ENCODE measurements at places on chromosomes 13 and 19.
A peak's percentile ranks its signal among the peaks of the same experiment; 100 is the strongest.

- DNase-seq, result no peak
These were observed 2.1 kb downstream of the PCDH9 start for GRCh38 chr13:67228031-67228430.

- DNase-seq, result no peak
These were observed 17.4 kb upstream of the POMP start for GRCh38 chr13:28641600-28641926.

DNA sequence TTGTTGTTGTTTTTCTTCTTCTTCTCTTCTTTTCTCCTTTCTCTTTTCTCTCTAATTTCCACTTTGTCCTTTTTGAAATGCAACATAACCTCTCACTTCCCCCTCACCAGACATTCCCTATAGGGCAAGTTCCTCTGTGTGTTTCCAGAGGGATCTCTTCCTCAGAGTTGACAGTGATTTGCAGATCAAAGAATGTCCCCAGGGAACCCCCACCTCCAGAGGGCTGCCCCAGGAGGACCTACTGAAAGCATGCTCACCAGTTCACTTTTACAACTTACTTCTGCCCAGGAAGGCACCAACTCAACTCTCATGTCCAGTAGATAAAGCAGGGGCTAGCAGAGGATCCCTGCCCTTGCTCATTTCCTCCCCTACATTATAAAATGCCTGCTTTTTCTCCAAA is 1648.0 kb downstream of the PCDH9 start:
- DNase-seq, result no peak

DNA sequence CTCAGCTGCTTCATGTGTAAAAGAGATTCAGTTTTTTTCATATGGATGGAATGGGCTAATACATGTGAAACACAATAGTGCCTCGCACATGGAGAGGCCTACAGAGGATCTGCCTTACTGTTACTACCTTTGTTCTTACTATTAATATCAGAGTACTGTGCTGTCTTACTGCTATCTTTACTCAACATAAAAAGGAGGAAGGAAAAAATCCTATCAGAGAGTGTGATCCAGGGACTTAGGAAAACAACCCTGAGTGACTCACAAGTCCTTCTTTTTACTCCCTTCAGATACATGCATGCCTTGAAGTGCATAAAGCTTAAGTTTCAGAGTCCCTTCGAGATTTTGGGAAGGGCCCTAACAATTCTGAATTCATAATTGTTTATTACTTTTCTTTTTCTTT is 136.8 kb downstream of the TBC1D4 start:
- no peak for DNase-seq

DNA sequence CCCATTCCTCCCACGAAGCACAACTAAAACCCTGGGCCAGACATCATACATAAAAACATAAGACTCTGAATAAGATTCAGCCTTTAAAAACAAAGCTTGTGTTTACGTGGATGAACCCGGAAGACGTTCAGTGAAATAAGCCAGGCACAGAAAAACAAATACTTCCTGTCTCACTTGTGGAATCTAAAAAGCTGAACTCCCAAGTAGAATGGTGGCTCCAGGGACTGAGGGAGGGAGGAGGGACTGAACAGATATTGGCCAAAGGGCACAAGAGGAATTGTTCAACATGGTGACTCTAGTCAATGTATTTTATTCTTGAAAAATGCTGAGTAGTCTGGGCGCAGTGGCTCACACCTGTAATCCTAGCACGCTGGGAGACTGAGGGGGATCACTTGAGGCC is 35.7 kb upstream of the TPM4 start:
- no peak for DNase-seq

DNA sequence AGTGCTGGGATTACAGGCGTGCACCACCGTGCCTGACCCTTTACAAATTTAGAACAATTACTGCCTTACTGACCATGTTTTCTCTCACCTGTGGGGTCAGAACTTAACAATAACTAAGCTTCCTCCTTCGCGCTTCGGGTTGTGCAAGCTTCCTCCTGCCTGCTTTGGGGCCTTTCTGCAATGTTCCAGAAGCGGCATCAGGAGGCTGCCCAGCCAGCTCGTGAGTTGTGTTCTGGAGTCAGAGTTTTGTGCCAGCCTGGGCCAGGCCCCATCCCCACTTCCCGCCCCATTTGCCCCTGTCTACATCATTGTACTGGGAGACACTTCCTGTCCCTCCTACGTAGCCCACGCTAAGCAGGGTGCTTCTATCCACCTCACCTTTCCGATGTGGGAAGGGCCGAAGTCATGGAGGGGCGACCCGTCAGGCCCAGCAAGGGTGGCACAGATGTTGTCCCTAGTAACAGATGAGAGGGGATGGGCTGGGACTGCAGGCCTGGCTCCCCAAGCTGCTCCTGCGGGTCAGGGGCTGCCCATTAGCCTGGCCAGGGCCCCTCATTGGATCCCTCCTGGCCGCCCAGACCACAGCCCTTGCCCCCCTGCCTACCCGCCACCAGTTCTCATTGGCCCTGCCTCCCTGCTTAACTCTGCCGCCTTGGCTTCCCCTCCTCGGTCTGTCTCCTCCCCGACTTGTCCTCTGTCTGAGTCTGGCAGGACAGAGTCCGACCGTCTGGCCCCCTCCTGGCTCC is 13.4 kb downstream of the UHRF1 start:
- no peak for DNase-seq

DNA sequence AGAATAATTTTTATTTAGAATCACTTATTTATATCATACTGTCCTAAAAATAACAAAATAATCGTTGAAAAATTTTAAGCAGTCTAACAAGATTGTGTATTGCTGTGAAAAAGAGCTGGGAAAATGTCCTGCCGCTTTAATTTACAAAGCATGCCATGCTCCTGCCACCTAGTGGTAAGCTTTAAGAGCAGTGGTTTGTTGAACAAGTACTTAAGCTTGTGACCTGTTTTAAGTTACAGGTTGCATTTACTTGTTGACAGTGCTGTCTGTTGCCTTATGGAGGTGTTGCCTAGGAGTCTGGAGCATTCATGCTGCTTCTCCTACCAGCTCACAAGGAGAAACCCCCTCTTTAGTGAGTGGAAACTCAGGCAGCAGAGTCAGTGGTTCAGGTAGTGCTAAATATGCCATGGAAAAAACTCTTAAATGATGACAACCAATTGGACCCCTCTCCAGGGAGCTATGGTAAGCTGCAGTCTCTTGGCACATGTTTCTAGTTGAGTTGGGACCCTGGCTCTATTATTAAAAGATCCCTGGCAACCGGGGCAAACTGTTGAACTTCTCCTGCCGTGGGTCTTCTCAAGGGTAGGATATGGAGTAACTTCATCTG is 68.4 kb downstream of the SPATA13 start:
- DNase-seq, result peak; percentile 43

GRCh38 chr19:51462681-51463080 is 4.4 kb upstream of the SIGLEC8 start:
- DNase-seq, result no peak

DNA sequence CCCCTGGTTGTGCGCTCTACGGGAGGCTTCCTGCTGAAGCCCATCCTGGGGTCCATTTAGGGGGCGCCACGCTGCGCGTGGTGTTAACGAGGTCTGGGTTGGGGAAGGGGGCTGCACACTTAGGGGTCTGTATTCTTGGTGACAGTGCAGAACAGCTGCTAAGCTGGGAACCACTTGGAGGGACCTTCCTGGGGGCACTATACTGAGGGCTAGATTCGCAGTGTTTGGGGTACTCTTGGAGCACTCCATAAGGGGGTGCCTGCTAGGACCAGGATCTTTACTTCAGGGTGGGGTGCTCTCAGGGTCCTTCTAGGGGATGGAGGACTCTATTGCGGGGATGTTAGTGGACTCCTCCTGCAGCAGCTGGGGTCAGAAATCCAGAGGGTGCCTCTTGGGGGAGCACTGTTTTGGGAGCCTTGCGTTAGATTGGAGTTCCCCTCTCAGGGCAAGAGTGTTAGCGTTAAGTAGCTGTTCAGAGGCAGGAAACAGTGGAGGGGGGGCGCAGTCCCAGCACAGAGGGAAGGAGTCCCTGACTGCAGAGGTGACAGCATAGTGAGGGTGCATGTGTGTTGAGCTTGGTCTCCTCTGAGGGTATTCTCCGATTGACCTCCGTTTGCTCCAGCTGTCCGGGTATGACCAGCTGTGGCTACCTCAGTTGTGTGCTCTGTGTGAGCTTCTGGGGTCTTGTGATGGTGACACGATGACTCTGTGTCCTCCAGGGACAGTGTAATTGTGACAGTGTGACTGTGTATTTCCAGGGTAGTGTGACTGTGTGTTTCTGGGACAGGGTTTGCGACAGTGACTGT is 1.1 kb downstream of the PDE4A start:
- no peak for DNase-seq

GRCh38 chr13:108895220-108895704 is 265.9 kb downstream of the MYO16 start:
- no peak for DNase-seq

GRCh38 chr13:36917311-36917710 is 2.7 kb downstream of the SMAD9 start:
- no peak for DNase-seq

DNA sequence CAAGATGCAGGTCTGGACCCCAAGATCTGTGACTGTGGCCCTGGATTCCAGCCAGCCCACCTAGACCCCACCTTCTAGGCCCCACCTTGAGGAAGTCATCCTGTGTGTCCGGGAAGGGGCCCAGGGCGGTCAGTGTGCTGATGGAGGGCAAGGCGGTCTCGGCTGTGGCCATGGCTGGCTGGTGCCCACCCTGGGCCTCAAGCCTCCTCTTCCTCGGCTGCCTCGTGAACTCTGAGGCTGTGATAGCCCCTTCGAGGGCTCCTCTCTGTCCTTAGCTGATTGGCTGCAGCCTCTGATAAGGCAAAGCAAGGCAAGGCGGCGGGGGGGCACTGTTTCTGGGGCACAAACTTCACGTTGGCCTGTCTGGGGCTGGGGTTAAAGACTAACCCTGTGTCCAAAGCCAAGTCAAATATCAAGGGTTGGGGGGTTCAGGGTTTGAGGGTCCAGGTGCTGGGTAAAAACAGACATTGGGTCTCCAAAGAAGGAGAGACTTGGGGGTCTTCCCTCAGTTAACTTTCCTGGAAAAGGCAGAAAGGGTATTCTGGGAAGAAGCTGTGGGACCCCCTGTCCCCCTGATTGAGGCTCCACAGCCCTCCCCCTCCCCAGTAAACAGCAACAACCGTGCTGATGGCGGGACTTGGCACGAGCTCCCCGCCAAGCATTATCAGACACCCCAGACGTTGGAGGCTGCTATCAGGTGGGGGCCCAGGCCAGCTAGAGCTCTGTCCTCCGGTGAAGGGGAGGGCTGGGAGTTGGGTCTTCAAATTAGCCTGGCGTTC is at the start of gene KLF1:
TSS of gene KLF1 (minus strand) at position 233 of the 779 bp plus-strand sequence. CDS start at position 172, 61 bp downstream.
- no peak for DNase-seq

DNA sequence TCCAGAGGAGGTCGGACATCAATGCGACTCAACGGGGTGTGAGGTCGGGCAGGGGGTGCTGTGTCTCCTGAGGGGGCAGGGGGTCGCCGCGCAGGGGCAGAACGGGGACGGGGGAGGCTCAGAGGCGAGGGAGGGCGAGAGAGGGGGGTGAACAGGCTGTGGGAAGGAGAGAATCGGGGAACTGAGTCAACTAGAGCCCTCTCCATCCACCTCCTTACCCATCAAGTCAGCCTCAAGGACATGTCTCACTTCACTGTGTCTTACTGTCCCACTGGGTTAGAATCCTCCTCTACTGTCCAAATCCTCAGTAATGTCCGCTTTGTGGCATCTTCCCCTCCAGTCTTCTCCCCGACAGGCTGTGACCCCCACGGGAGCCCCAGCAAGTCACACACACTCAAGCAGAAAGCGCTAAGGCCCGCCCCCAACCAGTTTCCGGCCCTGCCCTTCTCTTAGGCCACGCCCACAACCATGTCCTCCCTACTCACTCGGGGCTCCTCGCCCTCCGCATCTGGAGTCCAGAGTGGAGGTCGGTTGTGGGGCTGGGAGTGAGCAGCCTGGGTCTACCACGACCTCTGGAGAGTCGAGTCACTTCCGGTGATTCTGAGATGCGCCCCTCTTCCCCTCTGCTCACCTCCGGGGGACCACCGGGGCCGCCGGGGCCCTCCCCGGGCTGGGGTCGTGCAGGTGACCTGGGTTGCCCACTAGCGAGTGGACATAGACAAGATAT is 9.3 kb downstream of the PLEKHA4 start:
- peak; percentile 86 for DNase-seq

DNA sequence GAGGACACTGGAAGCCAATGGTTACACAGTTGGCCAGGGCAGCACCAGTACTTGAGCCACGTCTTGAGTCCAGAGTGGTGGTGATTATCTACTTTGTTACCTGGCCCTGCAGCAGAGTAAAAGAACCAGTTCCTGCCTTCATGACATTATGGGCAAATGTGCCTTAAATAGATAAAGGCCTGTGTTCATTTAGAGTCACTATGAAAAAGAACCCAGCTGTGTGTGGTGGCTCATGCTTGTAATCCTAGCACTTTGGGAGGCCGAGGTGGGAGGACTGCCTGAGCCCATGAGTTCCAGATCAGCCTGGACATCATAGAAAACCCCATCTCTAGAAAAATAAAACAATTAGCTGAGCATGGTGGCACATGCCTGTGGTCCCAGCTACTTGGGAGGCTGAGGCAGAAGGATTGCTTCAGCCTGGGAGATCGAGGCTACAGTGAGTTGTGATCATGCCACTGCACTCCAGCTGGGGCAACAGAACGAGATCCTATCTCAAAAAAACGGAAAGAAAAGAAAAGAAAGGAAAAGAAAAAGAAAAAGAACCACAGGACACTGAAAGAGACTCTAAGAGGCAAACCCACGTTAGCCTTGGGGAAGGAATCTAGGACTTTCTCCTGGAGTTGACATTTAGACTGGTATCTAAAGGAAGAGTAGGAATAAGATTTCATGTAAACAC is 3.4 kb upstream of the IRF2BP1 start:
- DNase-seq, result no peak

- DNase-seq, result no peak
These were observed 6.3 kb downstream of the SLC7A1 start for GRCh38 chr13:29589234-29589633.

DNA sequence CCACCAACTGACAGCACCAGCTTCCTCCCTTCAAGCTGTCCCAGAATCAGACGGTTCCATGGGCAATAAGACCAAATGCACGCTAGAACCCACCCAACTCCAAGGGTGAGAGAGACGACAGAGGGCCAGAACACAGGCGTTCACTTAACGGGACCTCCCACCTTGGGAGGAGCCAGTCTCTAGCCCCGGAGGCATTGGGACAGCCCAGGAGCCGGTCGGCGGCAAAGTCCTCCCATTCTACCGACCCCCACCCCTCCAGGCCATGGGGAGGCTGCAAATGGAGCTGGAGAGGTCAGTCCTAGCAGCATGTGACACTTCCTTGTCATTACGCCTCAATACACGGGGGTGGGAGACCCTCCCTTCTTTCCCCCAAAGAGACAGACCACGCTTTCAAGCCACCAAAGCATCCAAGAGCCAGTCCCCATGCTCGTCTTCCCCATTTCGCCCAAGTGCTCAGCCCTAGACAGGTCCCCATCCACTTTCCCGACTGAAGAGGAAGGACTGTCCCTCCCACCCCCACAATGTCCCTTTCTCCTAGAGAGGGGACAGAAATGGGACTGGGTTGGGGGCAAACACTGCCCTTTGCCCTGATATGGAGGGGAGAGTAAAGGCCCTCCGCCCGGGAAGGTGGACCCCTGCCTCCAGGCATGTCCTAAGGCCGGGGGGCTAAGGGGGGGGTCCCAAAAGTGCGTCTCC is 964 bp downstream of the KHSRP start:
- no peak for DNase-seq

GRCh38 chr19:47693489-47693888 is 19.7 kb upstream of the EHD2 start:
- DNase-seq, result no peak

GRCh38 chr19:39524495-39524894 is 8.2 kb downstream of the EID2B start:
- no peak for DNase-seq

- peak; percentile 28 for DNase-seq
These were observed 28.4 kb downstream of the RASA3 start for GRCh38 chr13:114103801-114104654.

GRCh38 chr13:31739226-31739625 is at the start of gene RXFP2:
Gene RXFP2 (plus strand): TSS chr13:31739526. CDS start chr13:31739613, 87 bp downstream.
- no peak for DNase-seq

- no peak for DNase-seq
These were observed 272.0 kb downstream of the UQCRFS1 start for GRCh38 chr19:28940751-28941500.

Data from CD4-positive, alpha-beta T cell treated with Interferon gamma for 1 hour (primary cell).